ENCODE measurements at places on chromosomes 16 and 17. TPM values are rescaled to one million over a fixed set of nuclear protein-coding genes. Genes with fewer than 3 reads are reported as not detected.

Gene TM4SF5
- 0.18 TPM for polyA plus RNA-seq

Gene PYY
- polyA plus RNA-seq: not detected

Gene PRSS8
- 1.6 TPM for polyA plus RNA-seq

Gene SDR42E1
- polyA plus RNA-seq: 1.3 TPM

Gene MMP28
- polyA plus RNA-seq: 48.6 TPM

DNA sequence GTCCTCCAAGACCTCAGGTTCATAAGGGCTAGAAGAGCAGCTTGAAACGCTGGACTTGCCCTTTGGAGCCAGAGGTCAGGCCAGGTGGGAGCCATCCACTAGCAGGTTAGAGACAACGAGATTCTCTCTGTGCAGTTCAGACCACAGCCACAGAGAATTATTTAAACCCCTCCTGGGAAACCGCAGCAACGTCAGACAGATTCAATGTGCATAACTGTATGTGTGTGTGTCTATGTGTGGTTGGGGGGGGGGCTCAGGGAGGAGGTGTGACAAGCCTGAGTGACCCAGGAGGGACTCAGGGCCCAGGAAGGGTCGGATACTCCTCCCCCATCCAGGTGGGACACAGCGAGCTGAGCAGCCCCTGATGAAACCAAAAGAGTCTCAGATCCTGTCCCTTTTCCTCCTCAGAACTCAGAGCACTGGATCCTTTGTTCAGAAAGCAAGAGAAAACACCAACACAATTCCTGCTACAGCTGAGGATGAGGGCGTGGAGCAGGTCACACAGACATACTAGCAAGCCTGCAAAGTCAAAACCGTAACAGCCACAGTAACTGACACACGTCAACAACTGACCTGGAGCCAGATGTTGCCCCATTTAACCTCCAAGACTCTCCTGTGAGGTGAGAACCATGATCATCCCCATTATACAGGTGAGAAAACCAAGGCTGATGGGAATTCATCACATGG lies 66.8 kb downstream of the XYLT1 start:
- DNase-seq: no peak

DNA sequence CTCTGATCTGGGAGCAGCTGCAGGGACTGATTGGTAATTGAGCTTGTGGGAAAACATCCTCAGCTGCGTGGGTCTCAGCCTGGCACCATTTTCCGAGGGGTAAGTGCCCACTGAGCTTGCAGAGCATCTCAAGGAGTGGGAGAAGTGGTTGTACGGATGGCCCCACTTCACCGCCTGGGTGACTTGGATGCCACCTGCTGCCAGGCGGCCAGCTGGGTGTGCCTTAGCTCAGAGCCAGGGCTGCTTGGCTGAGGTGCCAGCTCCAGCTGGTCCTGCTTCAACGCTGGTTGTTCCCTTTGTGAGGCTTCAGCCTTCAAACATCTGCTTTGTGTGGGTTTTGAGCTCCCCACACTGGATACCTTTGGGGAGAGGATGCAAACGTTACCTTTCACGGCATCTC lies 482.7 kb upstream of the EEF2KMT start:
- no peak for DNase-seq

DNA sequence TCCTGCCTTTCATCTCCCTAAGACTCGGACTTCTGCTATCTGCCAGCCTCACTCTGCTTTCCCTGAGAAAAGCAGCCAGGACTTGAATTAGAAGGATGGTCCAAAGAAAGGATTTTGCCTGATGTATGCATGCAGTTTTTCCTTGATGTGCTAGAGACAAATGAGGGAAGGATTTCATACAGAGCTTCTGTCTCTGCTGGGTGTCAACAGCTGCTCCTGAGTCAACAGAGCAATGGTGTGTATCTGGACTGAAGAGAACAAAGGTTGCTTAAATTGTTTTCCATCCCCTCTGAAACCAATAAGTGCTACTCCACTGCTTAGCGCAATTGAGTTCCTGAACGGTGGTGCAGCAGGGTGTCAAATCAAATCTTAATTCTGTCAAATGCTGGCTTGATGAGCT lies 680.6 kb upstream of the C16orf82 start:
- DNase-seq: no peak

DNA sequence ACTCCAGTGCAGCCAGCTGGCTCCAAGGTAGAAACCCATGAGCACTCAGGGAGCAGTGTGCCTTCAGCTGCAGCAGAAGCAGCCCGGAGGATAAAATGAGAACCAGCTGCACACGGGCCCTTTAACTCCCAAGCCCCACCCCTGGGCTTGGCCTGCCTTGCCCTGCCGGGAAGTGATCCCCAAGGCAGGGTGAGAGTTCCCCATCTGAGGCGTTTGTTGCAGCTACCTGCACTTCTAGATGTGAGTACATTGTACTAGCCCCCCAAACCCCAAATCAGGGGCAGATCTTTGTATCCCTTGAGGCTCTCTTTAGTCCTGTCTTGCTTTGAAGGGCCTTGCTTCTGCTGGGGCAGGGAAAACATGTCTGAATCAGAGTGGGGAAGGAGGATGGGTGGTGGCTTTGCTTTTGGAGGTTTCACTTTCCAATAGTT lies at the start of gene MVP:
MVP (plus strand) TSS at position 192 of the 431 bp plus-strand sequence. CDS start 10,088 bp downstream, outside the sequence.
- DNase-seq: no peak

DNA sequence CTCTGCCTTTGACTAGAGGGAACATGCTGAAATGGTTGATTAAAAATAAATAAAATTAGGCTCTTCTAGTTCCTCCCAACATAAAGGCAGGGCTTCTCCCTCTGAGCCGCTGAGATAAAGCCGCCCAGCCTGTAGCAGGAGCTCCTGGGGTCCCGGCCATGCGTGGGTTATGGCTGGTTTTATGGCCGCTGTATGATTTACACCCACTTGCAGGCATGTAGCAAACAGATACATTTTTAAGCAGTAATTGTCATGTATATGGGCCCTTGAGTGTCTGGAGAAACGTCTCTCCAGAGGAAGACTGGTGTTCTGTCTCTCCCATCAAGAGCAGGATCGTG lies 201.0 kb upstream of the TNRC6C start:
- DNase-seq: no peak

- no peak for DNase-seq
Observed at GRCh38 chr16:64365448-64365931, 756.4 kb downstream of the CDH11 start.

Data from urinary bladder (tissue), 4 donors.